Left ventricle myocardium superior (tissue), 1 donor: ENCODE measurements at places on chromosomes 13 and 19. TPM values are rescaled to one million over a fixed set of nuclear protein-coding genes. Genes with fewer than 3 reads are reported as not detected.

- DNase-seq: no peak
Observed at GRCh38 chr19:23762548-23762883, 3.8 kb upstream of the ZNF681 start.

- no peak for DNase-seq
Observed at GRCh38 chr13:80305737-80306136, 35.2 kb downstream of the SPRY2 start.

GRCh38 chr19:30073152-30074000 lies 131.3 kb downstream of the URI1 start:
- DNase-seq: peak; percentile 39

GRCh38 chr19:43672061-43672679 lies 2.2 kb upstream of the PLAUR start:
- DNase-seq: no peak

The RDH8 gene
- not detected for total RNA-seq

GRCh38 chr13:31018511-31018910 lies 86.1 kb downstream of the TEX26 start:
- DNase-seq: no peak

- no peak for DNase-seq
Observed at GRCh38 chr19:35122687-35123551, 7.3 kb downstream of the FXYD3 start.

DNA sequence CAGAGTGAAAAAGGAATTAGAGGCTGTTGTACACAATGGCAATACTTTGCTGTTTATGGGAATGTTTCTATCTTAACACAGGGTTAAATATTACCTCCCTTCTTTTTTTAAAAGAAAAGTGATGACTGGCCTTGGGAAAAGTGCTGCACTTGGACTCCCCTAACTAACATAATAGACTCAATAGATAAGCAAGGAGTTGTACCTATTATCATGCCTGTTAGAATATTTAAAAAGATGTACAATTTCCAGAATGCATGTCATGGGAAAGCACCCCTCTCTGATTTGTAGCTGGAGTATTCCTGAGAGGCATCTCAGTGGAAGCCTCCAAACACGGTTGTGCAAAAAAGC lies 79.3 kb upstream of the GPC6 start:
- no peak for DNase-seq

GRCh38 chr13:79806821-79807220 lies 325.9 kb downstream of the NDFIP2 start:
- no peak for DNase-seq

The AMER2 gene
- not detected for total RNA-seq

GRCh38 chr13:114282041-114282670 lies 755 bp downstream of the UPF3A start:
- peak; percentile 82 for DNase-seq

- DNase-seq: no peak
Observed at GRCh38 chr13:91054902-91055301, 292.6 kb upstream of the MIR17HG start.

DNA sequence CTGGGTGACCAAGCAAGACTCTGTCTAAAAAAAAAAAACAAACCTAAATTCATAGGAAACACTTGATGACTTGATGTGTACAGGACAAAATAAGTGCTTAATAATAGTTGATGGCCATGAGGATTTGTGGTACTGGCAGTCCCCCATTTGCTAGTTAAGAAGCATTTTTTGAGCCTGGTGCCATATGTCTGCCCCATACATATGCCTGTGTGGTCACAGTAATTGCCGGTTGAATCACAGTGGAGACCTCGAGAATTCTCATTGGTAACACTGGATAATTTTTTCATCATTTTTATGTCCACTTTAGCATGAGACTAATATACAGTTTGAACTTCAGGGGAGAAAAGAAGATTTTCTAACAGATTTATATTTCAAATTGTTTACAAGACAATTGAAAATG lies 79.2 kb downstream of the LRCH1 start:
- DNase-seq: no peak

GRCh38 chr19:16366433-16367260 lies 42.0 kb downstream of the KLF2 start:
- DNase-seq: peak; percentile 25

- DNase-seq: peak; percentile 67
Observed at GRCh38 chr19:55283548-55284377, at the start of gene BRSK1. Gene BRSK1, plus strand, starts transcription at chr19:55283997. Its CDS starts 446 bp downstream, at chr19:55284443.

- peak; percentile 94 for DNase-seq
Observed at GRCh38 chr19:14005349-14006084, 603 bp downstream of the RFX1 start.

GRCh38 chr13:106417467-106418110 lies 117.9 kb downstream of the EFNB2 start:
- DNase-seq: no peak

DNA sequence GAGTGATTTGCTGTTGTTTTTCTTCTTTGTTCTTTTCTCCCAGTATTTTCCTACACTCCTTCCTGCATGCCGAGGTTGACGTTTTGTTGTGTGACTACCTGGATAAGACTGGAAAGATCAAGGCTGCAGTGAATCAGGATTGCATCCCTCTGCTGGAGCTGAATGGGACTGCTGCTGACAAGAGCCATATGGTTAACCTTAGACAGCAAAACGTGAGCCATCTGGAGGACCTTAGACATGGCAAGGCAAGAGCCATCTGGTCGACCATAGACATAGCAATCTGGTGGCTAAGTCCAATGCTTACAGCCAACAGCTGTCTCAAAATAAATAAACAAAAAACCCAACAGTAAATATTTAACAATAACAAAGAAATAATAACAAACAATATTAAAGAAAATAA lies 42.6 kb upstream of the ZNF91 start:
- DNase-seq: no peak

- DNase-seq: no peak
Observed at GRCh38 chr13:94588541-94588940, 7.4 kb downstream of the TGDS start.

DNA sequence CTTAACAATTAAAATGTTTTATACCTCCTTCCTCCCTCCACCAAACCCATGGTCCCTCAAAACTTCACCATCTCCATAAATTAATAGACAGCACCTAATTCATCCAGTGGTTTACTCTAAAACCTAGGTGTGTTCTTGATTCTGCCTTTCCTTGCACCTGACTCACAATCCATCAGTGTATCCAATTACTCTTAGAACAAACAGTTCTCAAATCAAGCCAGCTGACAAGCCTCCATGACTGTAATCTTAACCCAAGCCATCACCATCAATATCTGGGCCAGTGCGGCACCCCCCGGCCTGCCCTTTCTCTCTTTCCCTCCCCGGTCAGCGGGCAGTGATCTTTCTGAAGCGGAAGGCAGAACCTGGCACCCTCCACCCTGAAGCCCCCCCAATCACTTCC lies 75.6 kb downstream of the TNFRSF19 start:
- no peak for DNase-seq
